Activated CD4-positive, alpha-beta T cell treated with anti-CD3 and anti-CD28 coated beads, Interleukin-2, amount 10 ng/mL, durations not matched to agents 7 days and 5 days (primary cell): ENCODE measurements at places on chromosomes 4 and X.
A peak's percentile ranks its signal among the peaks of the same experiment; 100 is the strongest.

- DNase-seq = no peak
Observed at GRCh38 chr4:71923070-71923469, 108.7 kb upstream of the NPFFR2 start.

DNA sequence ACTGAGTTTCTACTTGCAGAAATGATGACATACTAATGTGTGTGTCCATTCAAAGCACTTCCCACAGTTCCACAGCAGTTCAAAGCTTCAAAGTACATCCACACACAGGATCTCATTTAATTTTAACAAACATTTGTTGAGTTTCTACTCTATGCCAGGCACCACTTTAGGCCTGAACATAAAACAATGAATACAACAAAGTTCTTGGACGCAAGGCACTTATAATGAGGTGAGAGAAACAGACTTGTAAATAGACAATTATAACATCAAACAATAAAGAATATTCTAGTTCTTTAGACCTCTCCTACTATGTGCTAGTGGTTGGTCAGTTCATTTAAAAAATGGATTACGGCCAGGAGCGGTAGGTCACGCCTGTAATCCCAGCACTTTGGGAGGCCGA, 82.0 kb upstream of the SPANXB1 start:
- no peak for DNase-seq

- DNase-seq = peak; percentile 46
Observed at GRCh38 chr4:147689067-147689466, 5.1 kb upstream of the PRMT9 start.

GRCh38 chr4:168536448-168536847, 39.6 kb downstream of the PALLD start:
- no peak for DNase-seq

DNA sequence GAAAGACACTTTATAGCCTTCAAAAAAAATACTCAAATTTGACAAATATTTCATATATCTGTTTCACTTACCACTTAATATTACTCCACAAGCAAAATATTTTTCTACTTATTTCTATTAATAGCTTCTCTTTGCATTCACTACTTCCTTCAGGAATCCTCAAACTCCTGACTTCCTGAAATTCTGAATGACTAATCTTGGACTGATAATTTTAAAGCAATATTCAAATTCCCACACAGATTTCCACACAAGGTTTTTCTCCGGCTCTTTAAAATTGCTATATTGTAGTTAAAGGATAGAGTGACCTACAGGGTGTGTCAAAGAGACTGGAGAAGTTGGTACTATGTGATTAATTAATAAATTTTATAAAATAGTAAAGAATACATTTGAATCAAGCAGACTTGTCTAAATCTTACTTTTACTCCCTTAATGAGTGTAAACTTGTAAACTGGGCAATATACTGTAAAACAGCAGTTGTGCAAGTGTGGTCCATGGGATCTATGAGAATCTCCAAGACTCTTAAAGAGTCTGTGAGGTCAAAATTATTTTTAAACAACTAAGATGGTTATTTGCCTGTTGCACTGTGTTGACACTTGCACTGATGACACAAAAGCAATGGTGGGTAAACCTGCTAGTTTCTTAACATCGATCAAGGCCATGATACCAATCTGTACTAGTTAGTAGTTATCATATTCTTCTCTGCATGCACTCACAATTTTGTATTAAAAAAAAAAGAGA, 44.5 kb downstream of the ANKRD17 start:
- no peak for DNase-seq
